ENCODE measurements at places on chromosomes 1 and 21.
A peak's percentile ranks its signal among the peaks of the same experiment; 100 is the strongest.

GRCh38 chr1:225250432-225250831, 177.4 kb downstream of the LBR start:
- DNase-seq = no peak

DNA sequence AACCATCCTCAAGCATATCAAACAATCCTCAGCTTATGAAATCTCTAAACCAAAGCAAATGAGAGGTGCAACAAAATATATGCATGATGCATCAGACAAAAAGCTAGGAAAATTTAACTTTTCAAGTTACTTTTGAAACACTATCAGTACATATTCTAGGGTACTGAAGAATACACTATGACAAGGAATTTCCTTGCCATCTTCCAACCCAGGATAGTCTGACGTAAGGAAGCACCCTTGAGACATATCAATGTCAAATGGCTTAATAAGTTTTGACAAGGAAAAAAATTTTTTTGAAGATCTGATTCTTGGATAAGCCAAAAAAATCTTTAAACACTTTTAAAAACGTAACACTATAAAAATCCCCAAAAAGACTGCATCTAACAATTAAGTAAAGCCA, 64.9 kb downstream of the KIFAP3 start:
- no peak for DNase-seq

GRCh38 chr1:66214901-66215300, 319.1 kb upstream of the SGIP1 start:
- DNase-seq = no peak

GRCh38 chr1:9792156-9793042, 31.4 kb downstream of the CLSTN1 start:
- no peak for DNase-seq

DNA sequence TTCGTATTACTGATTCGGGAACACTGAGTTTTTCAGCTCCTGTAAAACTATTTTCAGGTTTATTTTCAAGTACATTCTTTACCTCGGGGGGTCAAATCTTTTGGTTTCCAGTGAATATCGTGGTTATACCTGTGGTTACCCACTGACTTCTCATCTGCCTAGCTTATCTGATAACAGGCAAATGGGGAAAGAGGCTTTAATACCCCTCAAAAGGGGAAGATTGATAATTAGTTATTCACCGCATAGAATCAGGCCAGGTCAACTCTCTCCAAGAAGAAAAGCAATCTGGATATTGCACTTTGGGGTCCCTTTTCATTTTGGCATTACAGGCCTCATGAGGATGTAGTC, 23.0 kb downstream of the RUNX1 start:
- DNase-seq = no peak

- no peak for DNase-seq
Measured at GRCh38 chr1:172344444-172344843, 76.0 kb upstream of the C1orf105 start.

- DNase-seq = no peak
Measured at GRCh38 chr1:192839162-192840066, 30.6 kb downstream of the RGS2 start.

DNA sequence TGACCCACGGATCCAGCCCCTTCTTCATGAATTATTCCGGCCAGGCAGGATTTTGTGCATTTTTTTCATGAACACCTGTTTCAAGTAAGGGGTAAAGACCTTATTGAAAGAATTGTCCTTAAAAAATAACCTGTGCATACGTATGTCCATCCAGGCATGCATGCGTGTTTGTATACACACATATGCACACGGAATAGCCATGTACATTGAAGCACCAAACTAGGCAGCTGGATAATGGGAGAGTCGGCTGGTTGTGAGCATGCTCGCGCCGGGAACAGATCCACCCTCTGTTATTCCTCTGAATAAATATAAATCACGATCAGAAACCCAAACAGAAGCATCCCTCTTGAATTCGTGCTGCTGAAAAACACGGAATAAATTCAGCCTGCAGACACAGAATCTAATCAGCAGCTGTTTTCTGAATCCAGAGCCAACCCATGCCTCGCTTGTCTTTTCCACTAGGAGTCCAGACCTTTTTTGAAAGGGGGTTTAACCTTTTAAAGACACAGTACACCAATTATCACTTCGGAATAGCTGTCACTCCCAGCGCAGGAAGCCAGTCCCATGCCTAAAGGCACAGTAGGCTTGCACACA, at the start of gene HIVEP3:
TSS of gene HIVEP3 (minus strand) at position 473 of the 594 bp plus-strand sequence.
- DNase-seq = no peak

DNA sequence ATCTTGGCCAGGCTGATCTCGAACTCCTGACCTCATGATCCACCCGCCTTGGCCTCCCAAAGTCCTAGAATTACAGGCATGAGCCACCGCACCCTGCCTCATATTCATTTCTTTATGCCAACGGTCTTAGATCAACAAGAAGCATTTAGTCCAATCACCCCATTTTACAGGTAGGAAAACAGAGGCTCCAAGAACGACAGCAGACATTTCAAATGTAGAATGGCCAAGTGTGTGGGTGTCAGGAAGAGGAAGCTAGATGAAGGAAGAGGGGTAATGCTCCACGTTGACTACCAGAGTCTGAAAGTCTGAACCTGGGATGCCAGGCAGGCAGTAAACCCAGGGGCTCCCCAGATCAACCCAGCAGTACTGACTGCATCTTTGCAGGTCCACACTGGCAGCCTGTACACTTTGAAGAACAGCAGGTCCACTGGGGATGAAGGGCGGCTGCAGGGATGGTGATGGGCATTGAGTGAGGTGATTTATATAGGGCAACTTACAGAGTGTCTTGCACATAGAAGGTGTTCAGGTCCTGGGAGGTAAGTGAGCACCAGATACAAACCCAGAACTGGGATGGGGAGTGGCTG, 120.2 kb downstream of the EPHB2 start:
- DNase-seq = no peak

- no peak for DNase-seq
Measured at GRCh38 chr1:92957030-92957734, 4.1 kb downstream of the DIPK1A start.

GRCh38 chr21:41480086-41480690, 27.8 kb downstream of the TMPRSS2 start:
- no peak for DNase-seq

GRCh38 chr21:26846036-26846931, 1.1 kb upstream of the ADAMTS1 start:
- peak; percentile 94 for DNase-seq

DNA sequence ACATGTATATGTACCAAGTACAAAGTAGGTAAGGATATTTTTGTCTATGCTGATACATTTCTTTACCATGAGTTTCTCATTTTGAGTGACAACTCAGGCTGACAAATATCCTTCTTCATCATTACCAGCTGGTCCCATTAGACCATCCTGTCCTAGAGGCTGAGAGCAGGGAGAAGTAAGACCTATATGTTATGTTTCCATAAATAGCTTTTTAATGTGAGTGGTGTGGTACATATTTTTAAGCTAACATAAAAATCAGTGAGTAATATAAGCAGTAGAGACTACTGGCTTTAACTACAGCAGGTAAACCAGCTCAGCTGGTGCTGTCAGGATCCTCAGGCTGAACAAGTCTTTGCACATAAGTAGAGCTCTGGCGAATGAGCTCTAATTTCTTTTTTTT, 62.4 kb downstream of the CLEC20A start:
- no peak for DNase-seq

DNA sequence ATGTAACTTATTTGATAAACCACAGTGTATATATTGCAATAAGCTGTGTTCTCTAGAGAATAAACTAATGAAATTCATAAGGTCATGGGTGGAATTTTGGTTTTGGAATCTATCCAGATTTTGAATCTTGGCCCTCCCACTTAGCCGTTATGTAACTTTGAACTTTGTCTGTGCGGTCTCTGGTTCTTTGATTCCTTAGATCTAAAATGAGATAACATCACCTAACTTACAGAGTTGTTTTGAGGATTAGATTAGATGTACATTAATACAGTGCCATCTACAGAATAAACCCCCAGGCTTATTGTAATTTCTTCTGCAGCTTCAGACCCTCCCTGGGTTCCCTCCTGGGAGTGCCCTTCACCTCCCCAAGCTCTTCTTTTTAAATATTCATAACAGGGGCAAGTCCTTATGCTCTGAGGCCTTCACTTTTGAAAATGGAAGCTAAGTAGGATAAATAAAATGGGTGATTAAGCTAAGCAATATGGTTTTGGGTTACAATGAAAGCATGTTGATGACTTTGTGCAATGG, 124.3 kb downstream of the ATG4C start:
- no peak for DNase-seq

GRCh38 chr1:201884425-201884824, 4.3 kb upstream of the SHISA4 start:
- DNase-seq = no peak

DNA sequence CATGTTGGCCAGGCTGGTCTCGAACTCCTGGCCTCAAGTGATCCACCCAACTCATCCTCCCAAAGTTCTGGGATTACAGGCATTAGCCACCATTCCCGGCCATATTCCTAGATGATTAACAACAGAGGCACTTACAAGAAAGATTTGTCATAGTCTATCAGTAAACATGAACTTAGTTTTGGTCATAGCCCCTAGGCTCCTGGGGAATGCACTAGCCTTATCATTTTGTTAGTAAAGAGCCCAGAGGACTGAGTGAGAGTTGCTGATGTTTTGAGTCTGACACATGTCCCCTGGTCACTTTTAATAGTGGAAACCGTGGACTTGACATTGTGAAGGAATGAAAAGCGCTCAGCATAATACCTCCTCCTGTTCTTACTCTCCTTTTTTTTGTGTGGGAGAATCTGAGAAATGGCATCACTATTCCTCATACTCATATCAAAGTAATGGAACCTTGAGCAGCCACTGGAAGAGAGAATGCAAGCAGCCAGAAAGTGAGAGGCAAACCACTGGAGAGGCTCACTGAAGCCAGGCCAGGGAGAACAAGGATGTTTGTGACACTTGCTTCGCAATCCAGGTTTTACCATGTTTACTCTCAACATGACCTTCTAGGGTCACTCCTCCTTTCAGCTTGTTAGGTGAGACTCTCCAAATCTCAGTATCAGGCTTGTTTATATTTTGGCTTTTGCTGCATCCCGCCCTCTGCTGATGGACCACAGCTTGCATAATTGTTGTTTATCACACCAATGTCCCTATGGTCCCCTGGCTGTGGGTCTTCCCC, 14.8 kb downstream of the ATP1B1 start:
- DNase-seq = no peak

DNA sequence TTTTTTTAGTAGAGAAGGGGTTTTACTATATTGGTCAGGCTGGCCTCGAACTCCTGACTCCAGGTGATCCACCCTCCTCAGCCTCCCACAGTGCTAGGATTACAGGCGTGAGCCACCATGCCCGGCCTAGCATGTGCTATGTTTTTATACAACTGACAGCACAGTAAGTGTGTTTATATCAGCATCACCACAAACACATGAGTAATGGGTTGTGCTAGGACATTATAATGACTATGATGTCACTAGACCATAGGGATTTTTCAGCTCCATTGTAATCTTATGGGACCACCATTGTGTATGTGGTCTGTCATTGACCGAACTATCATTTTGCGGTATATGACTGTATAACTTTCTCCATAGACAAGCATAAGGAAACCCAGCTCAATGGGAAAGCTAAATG, 6.3 kb downstream of the LEFTY2 start:
- DNase-seq = no peak

Measured in Right ventricle myocardium inferior (tissue), 1 donor.